Kidney tubule cell (primary cell): ENCODE measurements at places on chromosomes 2 and 18.

- DNase-seq = peak; percentile 46
These were observed 76.2 kb downstream of the CHRNA1 start for GRCh38 chr2:174688079-174688478.

- no peak for DNase-seq
These were observed 107.7 kb upstream of the CDC42EP3 start for GRCh38 chr2:37779139-37779538.

DNA sequence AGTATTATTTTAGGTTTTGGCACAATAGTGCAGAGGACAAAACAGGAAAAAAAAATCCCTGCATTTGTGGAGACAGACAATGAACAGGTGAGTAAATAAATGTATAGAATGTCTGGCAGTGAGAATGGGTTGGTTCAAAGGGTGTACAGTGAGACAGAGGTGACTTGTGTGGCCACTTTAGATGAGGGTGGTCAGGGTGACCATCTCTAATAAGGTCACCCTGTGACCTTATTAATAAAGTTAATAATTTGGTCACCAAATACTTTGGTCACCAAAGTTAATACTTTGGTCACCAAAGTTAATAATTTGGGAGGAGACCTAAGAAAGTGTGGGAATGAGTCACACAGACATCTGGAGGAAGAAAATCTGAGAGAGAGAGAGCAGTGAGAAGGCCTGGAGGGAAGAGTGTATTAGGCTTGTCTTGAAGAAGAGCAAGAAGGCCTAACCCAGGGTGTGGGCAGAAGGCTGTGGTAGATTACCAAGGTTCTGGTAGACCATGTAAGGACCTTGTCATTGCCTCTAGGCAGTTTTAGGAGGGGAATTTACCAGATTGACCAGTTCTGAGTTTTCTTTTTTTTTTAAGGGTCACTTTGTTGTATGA, 1368.4 kb upstream of the CELF4 start:
- DNase-seq = peak; percentile 85

DNA sequence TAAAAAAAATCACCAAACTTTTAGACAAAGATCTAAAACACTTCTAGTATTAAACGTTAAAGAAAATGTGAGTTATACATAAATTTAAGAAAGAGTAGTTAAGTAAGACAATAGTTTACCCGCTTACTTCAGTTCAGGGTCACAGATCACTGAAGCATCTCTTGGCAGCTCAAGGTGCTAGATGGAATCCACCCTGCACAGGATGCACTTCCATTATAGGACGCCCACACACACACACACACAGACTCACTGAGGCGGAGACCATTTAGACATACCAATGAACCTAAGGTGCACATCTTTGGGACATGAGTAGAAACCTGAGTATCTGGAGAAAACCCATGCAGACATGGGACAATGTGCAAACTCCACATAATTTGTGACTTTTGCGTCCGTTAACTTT, 630.6 kb upstream of the ZNF804A start:
- peak; percentile 35 for DNase-seq

GRCh38 chr2:119475225-119475856, 43.7 kb downstream of the TMEM37 start:
- DNase-seq = no peak

- no peak for DNase-seq
These were observed 34.7 kb downstream of the UNC80 start for GRCh38 chr2:209806318-209806717.

DNA sequence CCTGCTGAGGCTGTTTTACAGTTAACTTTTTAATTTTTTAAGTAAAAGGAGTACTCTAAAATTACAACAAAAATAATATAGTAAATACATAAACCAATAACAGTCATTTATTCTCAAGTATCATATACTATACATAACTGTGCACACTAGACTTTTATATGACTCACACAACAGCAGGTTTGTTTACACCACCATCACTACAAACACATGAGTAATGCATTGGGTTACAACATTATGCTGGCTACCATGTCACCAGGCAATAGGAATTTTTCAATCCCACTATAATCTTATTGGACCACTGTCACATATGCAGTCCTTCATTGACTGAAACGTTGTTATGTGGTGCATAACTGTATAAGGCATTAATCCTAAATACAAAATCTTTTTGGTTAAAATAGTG, 42.5 kb downstream of the RASGRP3 start:
- DNase-seq = peak; percentile 14

GRCh38 chr2:218344090-218344754, 12.4 kb upstream of the CATIP start:
- peak; percentile 93 for DNase-seq

GRCh38 chr2:149765636-149766035, 178.1 kb upstream of the MMADHC start:
- DNase-seq = no peak

DNA sequence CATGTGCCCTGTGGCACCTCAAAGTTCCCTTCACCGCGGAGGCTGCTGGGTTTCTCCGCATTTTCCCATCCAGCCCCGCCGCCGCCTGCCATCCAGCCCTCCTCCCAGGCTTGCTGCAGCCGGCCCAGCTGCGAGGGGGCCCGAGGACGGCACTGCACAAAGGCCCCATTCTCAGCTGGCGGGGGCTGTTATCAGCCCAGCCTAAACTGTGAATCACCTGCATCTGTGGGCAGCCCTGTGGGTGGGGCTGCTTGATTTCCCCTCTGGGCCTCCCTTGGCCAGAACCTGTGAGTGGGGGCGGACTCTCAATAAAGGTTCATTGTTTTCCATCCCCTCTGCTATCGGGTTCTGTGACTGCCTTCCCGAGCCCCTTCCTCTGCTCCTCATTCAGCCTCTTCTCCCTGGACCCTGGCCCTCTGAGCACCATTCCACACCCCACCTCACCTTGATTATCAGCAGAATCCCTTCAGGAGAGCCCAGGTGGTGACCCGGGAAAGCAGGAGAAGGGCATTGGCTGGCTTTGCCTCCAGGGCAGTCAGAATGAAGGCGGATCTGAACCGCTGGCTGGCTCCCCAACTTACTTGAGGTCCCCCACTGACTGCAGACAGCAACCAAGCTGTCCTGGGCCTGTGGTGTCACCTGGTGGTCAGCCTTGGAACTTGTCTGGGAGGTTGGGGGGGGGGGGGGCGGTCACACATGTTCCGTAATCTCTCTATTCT, 204.5 kb downstream of the ZFP36L2 start:
- no peak for DNase-seq

- DNase-seq = no peak
These were observed 143.0 kb downstream of the NUP35 start for GRCh38 chr2:183267148-183267827.

DNA sequence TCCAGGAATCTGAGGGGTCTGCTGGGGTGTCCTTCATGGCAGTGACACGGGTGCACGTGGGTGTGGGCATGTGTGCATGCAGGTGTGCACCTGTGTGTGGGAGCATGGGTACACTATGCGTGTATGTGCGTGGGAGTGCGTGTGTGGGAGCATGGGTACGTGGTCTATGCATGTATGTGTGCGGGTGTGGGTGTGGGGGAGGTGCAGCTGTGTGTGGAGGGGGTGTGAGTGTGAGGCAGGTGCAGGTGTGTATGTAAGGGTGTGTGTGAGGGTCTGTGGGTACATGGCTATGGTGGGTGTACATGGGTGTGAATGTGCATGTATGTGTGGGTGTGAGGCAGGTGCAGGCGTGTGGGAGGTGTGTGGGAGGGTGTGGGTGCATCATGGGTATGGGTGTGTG, 36.3 kb downstream of the EIPR1 start:
- DNase-seq = no peak

GRCh38 chr2:15798701-15799431, 141.5 kb upstream of the MYCN start:
- DNase-seq = no peak

DNA sequence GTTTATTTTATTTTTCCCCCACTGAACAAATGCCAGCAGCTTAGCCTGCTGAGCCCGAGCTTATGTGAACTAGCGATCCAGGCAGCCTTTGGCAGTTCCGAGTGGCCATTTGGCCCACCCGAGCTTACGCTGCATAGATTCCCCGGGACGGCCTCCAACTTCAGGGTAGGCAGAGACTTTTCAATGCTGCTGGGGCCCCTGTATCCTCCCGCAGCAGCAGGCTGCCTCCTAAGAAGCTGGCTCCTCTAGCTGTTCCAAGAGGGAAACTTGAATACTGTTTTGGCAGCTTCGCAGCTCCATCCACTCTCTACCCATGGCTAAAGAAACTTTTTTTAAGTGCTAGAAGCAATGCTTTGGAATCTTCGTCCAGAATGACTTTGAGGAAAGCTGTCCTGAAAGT, 295.2 kb downstream of the SS18 start:
- DNase-seq = no peak
